Stimulated activated CD8-positive, alpha-beta memory T cell treated with anti-CD3 and anti-CD28 coated beads, Interleukin-4, amount 100 ng/mL, for 48 hours (primary cell): ENCODE measurements at places on chromosomes 4 and X.
A peak's percentile ranks its signal among the peaks of the same experiment; 100 is the strongest.

DNA sequence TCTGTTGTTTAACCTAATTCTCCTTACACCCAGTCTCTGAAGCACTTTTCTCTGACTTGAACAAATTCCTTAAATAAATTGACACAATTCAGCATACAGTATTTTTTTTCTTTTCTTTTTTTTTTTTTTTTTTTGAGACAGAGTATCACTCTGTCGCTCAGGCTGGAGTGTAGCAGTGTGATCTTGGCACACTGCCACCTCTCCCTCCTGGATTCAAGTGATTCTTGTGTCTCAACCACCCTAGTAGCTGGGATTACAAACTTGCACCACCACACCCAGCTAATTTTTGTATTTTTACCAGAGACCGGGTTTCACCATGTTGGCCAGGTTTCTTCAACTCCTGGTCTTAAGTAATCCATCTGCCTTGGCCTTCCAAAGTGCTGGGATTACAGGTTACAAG lies 1498.1 kb upstream of the PCDH10 start:
- no peak for DNase-seq

DNA sequence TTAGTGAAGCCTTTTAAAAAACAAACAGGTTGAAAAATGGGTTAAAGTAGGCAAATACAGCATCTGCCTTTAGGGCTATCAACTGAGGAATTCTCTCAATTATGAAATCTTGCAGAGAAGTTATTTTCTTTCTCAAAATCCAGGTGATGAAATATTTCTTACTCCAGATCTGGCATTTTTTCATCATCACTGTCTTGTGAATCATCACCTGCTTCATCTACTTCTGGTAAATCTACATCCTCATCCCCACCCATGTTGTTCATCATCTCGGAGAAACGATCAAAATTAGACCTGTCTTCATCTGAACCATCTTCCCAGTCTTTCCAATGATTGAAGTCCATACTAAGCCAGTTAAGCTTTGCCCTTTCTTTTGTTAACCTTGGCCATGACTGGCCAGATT lies 33.3 kb upstream of the HPF1 start:
- DNase-seq: no peak

DNA sequence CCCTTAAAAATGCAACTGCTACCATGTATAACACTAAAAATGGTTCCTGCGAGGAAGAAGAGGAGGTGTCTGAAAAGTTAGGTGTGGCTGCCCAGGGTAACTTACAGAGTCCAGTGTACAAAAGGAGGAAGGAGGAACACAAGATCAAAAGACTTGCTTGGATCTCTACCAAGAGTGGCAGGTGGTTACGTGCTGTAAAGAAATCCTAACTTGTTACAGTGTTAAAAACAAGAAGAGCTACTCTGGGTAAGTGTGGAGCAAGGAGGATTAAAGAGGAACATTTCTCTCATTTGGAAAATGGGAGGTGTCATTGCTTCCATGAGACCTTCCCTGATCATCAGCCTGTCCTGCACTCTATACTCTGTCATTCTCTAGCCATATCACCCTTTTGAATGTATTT lies 242.0 kb downstream of the PTTG2 start:
- no peak for DNase-seq

DNA sequence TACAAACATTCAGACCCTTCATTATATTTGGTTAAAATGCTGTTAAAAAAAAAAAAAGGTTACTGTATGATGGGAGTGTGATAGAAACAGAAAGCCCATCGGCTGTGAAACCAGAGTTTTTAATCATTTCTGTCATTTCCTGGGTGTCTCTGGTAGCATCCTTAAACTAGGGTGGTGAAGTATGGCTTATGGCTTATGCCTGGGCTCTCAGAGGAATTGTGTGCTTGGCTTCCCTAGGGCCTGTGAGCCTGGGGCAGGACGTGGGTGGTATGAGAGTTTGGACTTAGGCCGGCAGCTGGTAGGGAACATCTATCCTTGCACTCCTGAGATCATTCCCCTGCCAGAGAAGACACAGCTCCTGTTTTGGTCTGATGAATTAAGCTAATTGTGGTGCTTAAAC lies 52.2 kb downstream of the DCUN1D4 start:
- DNase-seq: no peak

DNA sequence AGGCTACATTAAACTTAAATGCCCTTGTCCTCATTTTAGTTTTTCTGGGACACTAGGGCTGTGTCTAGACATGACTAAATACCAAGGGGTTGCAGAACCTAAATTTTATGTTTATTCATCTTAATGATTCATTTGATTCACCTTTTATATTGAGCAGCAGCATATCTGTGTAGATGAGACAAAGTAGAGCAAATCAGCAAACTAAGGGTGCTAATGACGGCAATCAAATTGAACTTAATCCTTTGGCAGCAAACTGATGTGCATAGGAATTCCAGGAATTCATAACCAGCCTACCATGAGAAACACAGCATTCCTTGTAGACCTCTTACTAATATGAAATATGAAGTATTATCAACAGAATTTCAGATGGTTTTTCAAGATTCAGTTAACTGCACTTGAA lies 25.1 kb downstream of the EPHA5 start:
- DNase-seq: no peak

- DNase-seq: no peak
Measured at GRCh38 chr4:7842384-7843279, 97.0 kb downstream of the AFAP1 start.

DNA sequence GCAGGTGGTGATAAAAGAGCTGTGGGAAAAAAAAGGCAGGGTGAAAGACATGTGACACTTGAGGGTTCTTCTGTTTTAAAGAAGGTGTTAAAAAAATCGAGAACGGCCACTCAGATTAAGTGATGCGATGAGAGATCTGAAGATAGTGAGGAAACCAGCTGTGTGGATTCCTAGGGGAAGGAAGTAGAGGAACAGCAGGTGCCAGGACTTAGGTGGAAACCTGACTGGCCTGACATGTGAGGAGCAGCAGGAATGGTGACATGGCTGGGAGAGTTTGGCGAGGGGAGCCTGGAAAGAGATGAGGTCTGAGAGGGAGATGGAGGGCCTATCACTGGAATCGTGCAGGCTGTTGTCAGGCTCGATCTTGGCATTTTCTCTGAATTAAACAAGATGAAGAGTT lies 55.5 kb downstream of the BMPR1B start:
- no peak for DNase-seq

GRCh38 chrX:69197690-69198089 lies 32.4 kb upstream of the PJA1 start:
- DNase-seq: no peak

DNA sequence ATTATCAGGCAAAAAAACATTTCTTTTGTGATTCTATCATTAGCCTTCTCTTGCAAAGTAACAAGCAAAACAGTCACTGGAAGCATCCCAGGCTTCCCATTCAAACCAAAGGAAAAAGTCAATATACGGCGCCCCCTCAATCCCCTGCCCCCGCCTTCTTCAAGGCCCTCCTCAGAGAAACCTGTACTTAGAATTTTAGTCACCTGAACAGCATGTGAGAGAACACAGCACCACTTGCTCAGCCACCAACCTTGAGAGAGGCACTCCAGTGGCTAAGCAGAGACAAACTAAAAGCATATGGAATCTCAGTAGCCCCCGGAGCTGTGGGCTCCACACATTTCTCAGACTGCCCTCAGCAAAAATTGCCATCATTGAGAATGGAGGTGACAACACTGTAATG lies 25.2 kb downstream of the LEF1 start:
- DNase-seq: peak; percentile 38

GRCh38 chr4:103400405-103400804 lies 202.3 kb upstream of the CENPE start:
- DNase-seq: no peak

DNA sequence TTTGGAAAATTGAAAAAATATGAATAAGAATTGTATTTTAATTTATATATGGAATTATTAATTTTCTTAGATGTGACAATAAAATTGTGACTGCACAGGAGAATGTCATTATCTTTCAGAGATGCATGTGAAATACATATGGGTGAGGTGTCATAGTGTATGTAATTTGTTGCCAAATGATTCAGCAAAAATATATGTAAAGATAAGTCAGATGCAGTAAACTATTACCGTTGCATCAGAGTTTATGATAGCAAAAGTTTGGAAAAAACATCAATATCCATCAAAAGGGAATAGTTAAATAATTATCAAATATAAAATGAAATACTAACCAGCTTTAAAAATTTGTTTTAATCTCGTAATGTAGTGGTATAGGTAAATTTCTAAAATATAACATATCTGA lies 10.4 kb upstream of the SLC7A11 start:
- no peak for DNase-seq

DNA sequence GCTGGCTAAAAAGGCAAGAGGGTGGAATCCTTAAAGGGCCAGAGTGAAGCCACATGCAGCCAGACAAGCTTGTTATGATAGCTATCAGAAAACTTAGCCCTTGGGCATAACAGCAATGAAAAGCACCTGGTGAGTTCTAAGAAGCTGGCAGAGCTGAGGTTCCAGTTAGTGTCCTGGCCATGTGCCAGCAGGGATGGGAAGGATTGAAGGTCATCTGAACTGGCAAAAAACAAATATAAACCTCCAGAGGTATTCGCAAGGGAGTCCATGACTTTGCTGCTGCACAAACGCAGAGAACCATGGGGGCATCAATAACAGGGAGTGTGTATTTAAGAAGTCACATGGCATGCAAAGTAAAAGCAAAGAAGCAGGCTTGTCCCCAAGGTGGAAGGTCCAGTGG lies 208.9 kb downstream of the FAM47A start:
- no peak for DNase-seq

GRCh38 chr4:8221476-8221875 lies 22.4 kb downstream of the SH3TC1 start:
- no peak for DNase-seq

- DNase-seq: no peak
Measured at GRCh38 chrX:66601522-66601921, 37.4 kb downstream of the EDA2R start.

DNA sequence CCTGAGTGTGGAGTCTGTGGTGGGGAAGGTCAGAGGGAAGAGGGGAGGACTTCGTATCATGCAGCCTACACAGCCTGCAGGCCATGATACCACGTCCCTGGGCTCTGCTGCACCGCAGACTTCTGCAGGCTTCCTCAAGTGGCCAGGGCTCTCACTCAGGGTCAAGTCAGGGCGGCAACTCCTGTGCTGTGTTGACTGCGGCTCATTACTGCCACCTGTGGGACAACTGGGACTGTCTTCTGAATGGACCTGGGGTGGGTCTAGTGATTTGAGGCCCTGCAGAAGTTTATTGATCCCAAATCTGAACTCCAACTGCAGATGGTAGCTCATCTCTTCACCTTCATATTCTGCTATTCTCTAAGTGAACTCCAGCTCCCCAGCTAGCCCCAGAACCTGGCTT lies 167.1 kb downstream of the NSUN7 start:
- DNase-seq: peak; percentile 78

DNA sequence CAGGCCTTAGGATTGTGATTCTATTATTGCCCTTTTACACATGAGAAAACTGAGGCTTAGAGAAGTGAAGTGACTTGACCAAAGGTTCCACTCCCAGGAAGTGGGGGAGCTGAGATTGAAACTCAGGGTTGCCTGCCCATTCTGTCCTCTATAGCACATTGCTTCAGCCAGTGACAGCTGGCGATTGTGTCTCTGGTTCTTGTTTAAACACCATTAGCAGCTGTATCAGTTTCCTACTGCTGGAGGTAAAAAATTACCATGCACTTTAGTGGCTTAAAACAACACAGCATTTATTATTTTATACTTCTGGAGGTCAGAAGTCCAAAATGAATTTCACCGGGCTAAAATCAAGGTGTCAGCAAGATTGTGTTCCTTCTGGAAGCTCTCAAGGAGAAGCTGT lies 205.8 kb upstream of the MAMLD1 start:
- no peak for DNase-seq

DNA sequence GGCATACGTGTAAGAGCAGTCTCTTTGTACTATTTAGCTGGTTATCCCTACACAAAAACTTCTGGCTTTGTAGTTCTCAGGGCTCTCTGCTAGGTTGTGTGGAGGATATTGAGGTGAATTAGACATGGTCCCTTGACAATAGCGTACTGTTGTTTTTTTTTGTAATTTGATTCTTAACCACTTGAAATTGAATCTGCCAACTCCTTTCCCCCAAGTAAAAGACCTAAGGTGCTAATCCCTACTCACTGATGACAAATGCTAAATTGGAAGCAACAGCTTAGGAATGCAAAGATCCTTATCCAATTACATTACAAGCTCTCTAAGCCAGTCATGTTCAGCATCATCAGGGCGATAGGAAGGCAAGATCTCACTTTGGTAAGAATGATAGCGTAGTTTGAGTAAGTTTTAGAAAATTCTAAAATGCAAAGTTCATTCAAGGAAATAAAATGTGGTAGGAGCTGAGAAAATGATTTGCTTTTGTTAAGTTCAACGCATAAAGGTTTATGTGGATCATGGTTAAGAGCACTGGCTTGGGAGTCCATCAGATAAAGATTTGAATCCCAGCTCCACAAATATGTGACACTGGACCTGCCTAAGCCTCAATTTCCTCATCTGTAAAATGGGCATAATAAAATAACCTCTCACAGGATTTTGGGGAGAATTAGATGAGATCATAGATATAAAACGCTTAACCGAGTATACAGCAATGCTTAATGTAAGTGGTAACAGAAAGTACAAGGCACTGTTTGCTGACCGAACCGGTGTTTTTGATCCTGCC lies 39.3 kb downstream of the DOCK11 start:
- DNase-seq: no peak
